Left colon (tissue), 2 donors: ENCODE measurements at places on chromosomes 1 and 21. TPM values are rescaled to one million over a fixed set of nuclear protein-coding genes. Genes with fewer than 3 reads are reported as not detected.
A peak's percentile ranks its signal among the peaks of the same experiment; 100 is the strongest.

DNA sequence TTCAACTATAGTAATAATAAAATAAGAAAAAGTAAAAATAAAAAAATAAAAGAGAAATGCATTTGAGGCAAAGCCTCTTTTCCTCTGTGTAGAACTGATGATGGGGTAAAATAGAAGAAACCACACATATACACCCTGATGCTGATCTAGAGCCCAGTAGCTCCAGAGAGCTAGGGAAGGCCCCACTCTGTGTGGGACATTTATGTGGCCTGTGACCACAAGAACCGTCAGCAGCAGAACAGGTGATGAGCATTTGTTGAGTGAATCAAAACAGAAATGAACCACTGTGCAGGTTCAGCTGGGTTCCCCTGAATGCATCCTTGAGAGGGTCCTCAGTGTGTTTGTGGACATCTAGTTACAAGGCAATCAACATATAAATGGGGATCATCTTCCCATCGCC, 221.8 kb upstream of the HOOK1 start:
- DNase-seq, result no peak

DNA sequence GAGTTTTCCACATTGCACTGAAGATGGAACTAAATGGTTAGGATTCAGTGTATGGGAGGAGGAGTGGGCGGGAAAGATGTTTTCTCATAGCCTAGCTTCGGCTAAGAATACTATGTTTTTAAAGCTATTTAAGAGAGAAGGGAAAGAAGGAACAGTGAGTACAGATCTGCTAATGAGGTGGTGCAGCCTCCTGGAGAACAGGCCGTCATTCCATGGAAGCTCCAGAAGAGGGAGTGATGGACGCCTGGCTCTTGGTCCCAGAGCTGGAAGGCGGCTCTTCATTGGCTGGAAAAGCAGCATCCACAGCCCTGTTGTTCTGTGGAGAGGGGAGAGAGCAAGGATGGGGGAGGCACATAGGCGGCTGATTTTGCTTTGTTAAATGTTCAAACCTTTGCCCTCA, 6.9 kb downstream of the CAMK1G start:
- peak; percentile 23 for DNase-seq

GRCh38 chr1:157944663-157945280, 48.7 kb upstream of the KIRREL1 start:
- no peak for DNase-seq

BSND gene
- not detected for total RNA-seq

PDPN gene
- total RNA-seq, result 4.1 TPM

NUDT4B gene
- not detected for total RNA-seq

GRCh38 chr1:53645690-53646078, 93.3 kb downstream of the GLIS1 start:
- no peak for DNase-seq

DNA sequence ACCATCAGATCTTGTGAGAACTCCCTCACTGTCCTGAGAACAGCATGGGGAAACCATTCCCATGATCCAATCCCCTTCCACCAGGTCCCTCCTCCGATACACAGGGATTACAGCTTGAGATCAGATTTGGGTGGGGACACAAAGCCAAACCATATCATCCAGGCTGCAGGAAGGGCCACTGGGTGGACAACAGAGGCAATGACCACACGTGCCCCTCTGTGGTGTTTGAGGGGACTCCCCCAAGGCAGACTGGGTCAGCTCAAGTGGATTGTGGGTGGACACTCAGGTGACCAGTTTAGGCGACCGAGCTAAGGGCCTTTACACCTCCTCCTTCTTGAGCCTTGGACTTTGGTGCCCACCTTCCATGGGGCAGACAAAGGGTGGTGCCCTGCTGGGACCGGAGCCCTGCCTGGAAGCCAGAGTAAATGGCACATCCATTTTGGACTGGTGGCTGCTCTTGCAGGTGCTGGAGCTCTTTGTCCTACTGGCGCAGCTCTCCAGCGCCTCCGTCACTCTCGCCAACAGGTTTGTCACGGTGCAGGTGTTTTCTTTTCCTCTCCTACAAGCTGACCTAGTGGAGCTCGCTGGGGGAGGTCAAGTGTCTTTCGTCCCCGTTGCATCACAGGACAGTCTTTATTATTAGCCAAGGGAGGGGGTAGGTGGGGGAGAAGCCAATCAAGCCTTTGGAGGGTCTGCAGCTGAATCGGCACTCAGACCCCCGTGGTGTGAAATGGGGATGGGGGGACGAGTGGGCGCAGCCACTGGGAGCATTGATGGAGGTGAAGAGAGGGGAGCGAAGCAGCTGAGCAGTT, 37.6 kb downstream of the CRYAA start:
- no peak for DNase-seq

- DNase-seq, result no peak
Measured at GRCh38 chr21:19864476-19864875, 1133.7 kb upstream of the NCAM2 start.

GRCh38 chr1:43970502-43970901, 692 bp downstream of the DPH2 start:
- no peak for DNase-seq

GRCh38 chr1:43530483-43531106, at the start of gene PTPRF:
Gene PTPRF, plus strand, starts transcription at chr1:43530883. Its CDS starts 14,193 bp downstream, at chr1:43545076.
- DNase-seq, result peak; percentile 82

DNA sequence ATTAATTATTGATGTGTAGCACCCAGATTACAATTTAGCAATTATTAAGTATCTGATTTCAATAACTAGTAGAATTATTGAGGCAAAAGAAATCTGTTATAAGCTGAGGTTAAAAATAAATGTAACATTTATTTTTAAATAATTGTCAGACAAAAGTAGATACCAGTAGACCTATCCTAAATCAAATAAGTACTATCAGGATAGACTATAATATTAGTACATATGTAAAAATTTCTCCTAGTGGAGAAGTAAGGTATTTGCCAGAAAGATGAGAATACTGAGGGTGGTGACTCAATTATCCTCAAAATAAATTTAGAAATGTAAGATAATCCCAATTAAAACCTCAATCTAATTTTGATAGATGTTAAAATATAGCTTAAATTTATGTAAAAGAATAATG, 377.8 kb upstream of the CHRM3 start:
- no peak for DNase-seq

GRCh38 chr1:5921671-5922070, 70.6 kb downstream of the NPHP4 start:
- DNase-seq, result no peak

ATP1A4 gene
- total RNA-seq, result not detected

PUSL1 gene
- total RNA-seq, result 18.7 TPM

- no peak for DNase-seq
Measured at GRCh38 chr1:33387625-33388024, 43.3 kb downstream of the PHC2 start.

DNA sequence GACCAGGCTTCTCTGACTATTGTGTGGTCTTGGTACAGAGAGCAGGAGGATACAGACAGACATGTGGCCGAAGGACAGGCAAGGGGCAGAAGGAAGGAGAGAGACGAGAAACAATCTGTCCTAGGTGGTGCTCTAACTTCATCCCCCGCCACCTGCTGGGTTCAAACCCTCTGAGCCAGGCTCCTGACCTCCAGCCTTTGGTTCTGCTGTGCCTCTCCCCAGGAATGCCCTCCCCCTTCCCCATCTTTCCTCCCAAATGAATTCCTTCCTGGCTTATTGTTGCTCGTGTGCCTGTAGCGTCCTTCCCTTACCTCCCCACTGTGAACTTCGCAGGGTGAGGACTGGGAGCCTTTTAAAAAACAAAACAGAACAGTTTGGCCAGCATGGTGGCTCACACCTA, 5.4 kb downstream of the TCEA3 start:
- no peak for DNase-seq

DNA sequence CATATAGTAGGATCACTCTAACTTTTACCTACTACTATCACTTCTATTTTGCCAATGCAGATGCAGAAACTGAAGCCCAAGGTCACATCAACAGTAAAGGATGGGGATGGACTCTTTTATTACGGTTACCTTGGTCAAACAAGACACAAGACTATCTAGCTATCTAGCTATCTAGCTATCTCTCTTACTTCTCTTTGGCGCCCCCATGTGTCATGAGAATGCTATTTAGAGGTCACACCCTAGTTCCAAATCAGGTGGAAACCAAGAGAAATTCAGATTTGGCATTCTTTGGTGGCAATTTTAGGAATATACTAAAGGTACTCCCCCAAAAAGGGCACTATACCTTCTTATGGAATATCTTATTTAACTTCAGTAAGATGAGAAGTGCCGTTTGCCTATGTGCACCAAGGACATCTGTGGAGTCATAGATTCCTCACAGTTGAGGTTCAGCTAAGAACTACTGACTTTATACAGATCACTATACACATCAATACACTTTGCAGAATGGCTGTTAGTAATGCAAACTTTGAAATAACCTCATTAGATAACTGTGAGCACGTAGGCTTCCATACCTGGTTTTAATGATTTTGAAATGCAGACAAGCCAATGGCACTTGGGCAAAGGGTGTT, 6.7 kb downstream of the ZNF648 start:
- no peak for DNase-seq

DNA sequence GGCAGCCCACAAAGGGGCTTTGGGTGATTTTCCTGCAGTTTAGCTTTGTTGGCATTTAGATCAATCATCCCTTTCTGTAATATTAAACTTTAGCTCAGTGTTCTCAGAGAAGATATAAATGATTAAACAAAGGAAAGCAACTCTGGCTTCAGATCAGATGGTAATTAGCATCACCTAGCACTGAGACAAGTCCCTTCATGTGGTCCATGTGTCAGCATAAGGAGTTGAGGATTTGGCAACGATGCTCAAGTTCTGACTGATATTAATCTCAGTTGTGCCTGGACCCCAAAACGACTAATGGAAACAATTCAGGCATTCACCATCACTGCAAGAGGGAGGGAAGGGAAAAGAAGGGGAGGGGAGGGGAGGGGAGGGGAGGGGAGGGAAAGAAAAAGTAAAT, 60.4 kb downstream of the SEC16B start:
- no peak for DNase-seq

- peak; percentile 94 for DNase-seq
Measured at GRCh38 chr1:152036267-152037216, at the start of gene S100A11. Gene S100A11, minus strand, starts transcription at chr1:152037004. Its CDS starts 89 bp downstream, at chr1:152036915.

CENPF gene
- 4.3 TPM for total RNA-seq

- no peak for DNase-seq
Measured at GRCh38 chr1:59317780-59318179, 20.9 kb downstream of the FGGY start.

DNA sequence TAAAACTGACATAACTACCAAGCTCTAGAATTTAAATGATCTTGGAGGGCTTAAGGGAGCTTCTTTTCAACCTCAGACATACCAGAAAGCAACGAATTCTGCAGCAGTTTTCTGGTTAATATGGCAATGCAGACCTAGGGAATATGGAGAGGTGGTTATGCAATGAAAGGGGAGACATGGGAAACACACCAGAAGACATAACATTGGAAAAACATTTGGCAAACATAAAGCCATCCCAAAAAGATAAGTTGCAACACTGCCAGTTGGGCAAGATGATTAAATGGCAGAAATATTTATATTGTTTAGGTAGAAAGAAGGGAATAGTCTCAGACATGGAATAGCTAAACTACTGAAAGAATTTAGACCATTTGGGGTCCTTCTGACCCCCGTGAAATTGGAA, 104.5 kb downstream of the KCNJ6 start:
- no peak for DNase-seq

DNA sequence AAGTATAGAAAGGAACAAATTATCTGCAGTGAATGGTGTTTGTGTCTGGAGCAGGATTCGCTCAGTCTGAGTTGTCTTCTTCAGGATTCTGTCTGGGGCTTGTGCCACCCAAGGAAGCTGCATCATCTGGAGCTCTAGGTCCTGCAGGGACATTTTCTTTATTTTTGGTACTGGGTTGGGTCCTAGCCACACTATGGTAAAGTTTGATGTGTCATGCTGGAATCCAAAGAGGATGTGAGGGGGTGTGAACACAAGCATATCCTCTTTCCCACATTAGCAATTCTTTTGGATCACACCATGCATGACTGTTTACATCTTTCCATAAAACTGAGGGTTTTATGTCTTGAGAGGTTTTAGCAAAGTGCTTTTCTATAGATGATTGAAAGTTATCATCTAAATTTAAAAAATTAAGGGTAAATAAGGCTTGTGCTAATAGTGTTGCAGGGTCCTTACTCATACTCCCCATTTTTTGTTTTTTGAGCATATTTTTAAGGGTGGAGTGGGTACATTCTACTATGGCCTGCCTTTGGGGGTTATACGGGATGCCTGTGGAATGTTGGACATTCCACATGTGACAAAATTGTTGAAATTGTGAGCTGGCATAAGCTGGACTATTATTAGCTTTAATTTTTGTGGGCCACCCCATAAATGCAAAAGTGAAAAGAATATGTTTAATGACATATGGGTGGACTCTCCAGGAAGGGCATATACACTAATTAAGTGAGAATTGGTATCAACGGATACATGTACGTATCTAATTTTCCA, 152.0 kb upstream of the HMCN1 start:
- no peak for DNase-seq

GRCh38 chr1:94416901-94417727, 1.1 kb upstream of the ABCD3 start:
- no peak for DNase-seq

DNA sequence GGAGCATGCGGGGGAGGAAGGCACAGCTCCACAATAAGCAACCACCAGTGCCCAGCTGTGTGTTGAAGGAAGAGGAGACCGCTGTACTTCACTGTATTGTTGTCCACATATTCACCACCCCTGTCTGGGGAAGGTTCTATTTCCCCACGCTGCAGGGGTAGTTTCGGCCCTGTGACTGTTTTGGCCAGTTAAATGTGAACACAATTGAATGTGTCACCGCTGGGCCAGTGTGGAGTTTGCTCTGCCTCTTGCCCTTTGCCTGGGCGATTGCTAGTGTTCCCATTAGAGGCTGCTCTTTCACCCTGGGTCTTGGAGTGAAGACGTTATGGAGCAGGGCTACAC, 32.6 kb downstream of the UBE4B start:
- DNase-seq, result no peak

OLIG2 gene
- total RNA-seq, result not detected

DNA sequence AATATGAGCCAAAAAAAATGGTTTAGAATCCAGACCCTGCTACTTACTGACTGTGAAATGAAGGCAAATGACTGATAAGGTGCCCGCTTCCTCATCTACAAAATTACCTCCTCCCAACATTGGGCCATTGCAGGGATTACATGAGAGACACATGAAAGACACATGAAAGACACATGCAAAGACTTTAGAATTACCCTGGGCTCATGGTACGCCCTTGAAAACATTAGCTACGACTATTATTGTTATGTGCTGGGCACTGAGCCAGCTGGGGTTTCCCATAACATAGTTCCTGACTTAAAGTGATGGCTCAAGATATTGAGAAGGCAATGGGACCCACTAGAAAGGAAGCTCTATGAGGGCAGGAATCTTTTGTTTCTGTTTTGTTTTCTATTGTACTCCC, 43.7 kb upstream of the KANK4 start:
- no peak for DNase-seq

DNA sequence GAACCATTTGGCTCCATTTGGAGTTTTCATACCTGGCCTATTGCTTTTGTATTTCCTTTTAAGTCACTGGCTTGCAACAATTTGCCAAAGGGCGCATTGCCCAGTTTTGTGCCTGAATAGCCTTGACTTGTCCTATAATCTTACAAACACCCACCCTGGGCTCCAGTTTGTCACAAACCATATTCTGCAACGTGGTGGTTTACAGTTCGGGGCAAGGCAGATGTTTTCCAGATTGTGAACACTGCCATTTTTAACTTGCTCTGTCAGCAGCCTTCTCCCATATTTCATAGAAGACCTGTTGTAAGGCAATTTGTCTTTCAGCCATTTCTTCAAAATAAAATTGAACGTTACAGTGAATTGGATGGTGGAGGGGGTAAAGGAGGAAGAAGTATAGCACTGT, 53.2 kb upstream of the UBE2U start:
- no peak for DNase-seq
